ENCODE measurements at places on chromosomes 6 and 20.

GRCh38 chr6:7236306-7237209 is 76.4 kb downstream of the SSR1 start:
- DNase-seq, result no peak

- DNase-seq, result no peak
Measured at GRCh38 chr6:5930143-5930770, 76.5 kb downstream of the NRN1 start.

- DNase-seq, result no peak
Measured at GRCh38 chr6:168098431-168098861, 19.4 kb upstream of the FRMD1 start.

- DNase-seq, result no peak
Measured at GRCh38 chr6:42100029-42100901, 42.2 kb downstream of the C6orf132 start.

- DNase-seq, result no peak
Measured at GRCh38 chr6:13009031-13009430, 292.5 kb downstream of the PHACTR1 start.

DNA sequence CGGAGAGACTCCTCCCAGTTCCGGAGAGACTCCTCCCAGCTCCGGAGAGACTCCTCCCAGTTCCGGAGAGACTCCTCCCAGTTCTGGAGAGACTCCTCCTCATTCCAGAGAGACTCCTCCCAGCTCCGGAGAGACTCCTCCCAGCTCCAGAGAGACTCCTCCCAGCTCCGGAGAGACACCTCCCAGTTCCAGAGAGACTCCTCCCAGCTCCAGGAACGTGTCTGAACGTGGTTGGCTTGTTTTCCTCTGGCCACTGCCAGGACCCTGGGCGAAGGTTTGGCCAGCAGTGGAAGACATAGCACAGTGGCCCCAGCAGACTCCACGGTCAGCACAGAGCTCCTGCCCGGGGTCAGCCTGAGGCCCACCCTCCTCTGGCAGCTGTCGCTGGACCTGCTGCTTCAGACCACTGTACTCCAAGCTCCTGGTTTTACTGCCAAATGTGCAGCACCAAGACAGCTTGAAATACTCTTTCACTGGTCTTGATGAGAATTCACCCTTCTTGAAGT is 122.3 kb upstream of the AFDN start:
- DNase-seq, result no peak

DNA sequence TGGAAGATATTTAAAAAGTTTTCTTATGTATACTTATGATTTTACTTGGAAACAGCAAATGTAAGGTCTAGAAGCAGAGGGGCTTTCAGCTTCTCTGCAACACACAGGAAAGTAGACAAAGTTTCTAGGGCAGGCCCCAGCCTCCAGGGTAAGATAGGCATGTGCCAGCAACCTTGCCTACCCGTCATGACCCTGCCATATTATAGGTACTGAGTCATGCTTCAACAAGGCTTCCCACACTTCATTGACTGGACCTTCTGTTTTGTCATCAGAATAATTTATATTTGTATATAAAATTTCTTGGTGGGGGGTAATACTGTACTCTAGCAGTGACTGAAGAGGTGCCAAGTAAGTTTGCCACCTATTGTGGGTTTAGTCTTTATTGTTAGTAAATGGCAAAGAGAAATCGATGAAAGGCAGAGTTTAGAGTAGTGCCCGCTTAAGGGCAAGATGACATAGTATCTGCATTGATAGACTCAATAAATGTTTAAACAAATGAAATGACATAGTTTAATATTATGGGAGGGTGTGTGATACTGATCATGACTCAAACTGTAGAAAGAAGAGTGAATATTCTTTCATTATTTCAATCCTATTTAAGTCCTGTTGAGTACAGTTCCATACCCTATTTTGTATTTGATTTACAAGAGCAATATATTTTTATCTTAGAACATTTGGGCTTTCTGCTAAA is 95.6 kb downstream of the JARID2 start:
- DNase-seq, result no peak

- DNase-seq, result no peak
Measured at GRCh38 chr6:130958468-130958867, 104.6 kb downstream of the EPB41L2 start.

- DNase-seq, result no peak
Measured at GRCh38 chr6:158832026-158832425, 12.9 kb upstream of the EZR start.

- no peak for DNase-seq
Measured at GRCh38 chr6:15623276-15624116, 39.3 kb downstream of the DTNBP1 start.

DNA sequence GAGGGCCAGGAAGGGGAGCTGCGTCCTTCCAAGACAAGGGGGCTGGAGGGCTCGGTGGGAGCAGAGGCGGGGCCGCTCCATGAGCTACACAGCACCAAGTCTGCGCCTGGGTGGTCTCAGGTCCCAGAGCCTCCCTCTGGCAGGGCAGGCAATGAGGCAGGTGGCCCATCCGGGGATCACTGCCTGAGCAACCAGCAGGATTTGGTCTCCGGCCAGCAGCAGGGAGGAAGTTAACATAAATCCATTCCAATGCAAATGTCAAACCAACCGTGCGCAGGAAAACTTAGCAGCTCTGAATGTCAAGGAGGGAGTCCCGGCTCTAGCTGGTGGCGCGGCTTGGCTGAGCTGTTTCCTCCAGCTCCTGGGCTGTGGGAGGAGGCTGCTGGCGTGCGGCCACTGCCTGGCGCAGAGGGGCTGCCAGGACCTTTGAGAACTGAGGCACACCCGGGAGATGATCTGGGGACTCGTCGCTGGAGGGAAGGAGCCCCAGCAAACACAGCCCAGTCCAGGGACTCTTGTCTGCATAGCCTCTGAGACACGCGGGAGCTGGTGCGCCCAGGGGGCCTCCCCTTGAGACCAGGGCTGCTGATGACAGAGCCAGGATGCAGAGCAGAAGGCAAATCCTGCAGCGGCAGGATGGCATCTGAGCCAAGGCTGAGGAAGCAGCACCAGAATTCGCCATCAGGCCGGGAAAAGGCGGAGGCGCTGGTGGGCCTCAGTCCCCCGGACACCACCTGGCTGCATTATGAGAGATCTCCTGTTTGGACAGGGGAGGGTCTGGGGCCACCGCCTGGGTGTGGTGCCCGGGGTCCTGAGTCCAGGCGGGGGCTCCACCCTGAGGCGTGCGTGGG is 33.1 kb upstream of the CHRNA4 start:
- DNase-seq, result no peak

GRCh38 chr6:36160147-36160760 is 29.9 kb downstream of the MAPK13 start:
- no peak for DNase-seq

DNA sequence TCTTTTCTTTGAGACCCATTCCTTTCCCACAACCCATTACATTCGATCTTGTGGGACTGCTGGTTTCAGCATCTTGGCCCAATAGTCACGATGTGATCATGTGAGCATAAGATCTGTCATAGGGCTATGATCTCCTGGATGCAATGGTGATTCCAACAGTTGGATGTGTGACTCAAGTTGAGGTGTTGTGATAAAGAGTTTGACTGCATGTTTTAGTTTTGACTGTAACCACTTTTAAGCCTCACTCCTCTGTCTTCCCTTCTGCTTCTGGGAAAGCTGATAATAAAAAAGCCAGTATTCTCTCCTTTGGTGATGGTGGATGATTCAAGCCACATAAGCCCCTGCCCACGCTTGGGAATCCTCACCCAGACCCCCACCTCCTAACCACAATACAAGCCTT is 117.0 kb upstream of the ASCC3 start:
- DNase-seq, result no peak

DNA sequence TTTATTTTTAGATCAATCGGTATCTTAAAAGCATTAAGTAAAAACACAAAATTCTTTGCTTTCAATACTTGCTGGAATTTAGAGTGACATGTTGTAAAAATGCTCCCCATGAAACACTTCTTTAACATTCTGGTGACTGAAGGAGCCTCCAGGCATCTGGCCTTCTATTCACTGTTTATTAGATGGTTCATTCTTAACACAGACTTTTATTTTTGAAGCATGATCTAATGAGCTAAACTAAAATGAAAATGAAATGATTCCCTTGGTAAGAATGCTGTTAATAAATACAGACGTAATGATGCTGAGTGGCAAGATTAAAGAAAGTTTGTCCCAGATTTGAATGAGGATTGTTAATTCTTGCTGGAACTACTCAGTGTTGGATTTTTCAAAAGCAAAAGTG is 698.4 kb downstream of the TENT5A start:
- no peak for DNase-seq

GRCh38 chr6:166567813-166568212 is 18.7 kb downstream of the RAMACL start:
- no peak for DNase-seq

- DNase-seq, result no peak
Measured at GRCh38 chr20:22795871-22796270, 211.5 kb upstream of the FOXA2 start.

DNA sequence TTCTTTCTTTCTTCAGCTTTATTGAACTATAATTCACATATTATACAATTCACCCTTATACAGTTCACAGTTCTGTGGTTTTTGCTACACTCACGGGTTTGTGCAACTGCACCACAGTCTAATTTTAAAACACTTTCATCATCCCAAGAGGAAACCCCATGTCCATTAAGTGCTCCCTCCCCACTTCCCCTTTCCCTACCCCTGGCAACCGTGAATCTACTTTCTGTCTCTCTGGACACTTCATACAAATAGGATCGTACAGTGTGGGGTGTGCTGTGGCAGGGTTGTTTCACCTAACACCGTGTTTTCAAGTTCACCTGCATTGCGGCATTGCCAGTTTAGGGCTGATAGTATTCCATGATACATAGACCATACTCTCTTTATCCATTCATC is 118.8 kb downstream of the PHACTR3 start:
- no peak for DNase-seq

DNA sequence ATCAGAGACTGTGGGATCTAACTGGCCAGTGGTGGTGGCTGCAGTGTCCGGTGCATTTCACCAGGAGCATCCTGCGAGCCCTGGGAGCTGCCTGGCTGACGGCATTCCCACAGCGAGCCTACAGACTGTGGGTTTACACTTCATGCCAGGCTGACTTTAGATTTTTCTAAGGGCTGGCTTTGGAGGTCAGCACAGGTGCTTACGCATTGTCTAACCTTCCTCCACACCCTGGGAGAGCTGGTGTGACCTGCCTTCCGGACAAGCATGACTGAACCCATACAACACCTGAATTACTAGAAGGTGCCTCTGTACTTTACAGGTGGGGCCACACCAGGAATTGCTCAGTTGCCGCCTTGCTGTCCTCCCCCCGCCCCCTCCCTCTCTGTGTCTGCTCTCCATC is 96.2 kb downstream of the RREB1 start:
- DNase-seq, result no peak

GRCh38 chr6:139508576-139508975 is 134.1 kb upstream of the CITED2 start:
- no peak for DNase-seq

DNA sequence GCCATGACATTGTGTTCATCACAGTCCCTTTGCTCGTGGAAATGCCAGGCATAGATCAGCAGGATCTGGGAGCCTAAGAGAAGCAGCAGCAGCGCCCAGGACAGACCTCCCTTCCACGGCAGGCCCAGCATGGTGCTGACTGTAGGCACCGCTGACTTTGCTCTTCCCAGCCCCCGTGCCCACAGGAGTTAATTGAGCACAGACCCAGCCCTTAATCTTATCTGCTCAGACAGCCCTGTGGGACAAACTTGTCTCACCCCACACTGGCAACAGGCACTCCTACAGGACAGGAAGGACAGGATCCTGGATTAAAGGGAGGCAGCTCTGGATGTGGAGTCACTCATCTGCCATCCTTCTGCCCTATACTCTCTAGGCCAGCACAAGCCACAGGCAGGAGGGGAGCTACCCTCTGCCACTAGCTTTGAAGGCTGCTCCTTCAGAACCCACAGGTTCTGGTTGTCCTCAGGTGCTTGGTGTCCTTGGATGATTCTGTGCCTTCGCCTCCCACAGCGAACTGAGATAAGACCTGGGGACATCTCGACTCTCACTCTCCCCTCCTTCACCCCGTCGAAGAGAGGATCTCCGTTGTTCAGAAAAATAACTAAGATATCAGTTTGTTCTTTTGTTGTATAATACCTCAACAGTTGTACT is at the start of gene CST9L:
Gene CST9L, minus strand, starts transcription at position 165 of the 651 bp plus-strand sequence. Its CDS starts 34 bp downstream, at position 131.
- DNase-seq, result no peak

- DNase-seq, result no peak
Measured at GRCh38 chr6:137829641-137830083, 37.4 kb upstream of the TNFAIP3 start.

DNA sequence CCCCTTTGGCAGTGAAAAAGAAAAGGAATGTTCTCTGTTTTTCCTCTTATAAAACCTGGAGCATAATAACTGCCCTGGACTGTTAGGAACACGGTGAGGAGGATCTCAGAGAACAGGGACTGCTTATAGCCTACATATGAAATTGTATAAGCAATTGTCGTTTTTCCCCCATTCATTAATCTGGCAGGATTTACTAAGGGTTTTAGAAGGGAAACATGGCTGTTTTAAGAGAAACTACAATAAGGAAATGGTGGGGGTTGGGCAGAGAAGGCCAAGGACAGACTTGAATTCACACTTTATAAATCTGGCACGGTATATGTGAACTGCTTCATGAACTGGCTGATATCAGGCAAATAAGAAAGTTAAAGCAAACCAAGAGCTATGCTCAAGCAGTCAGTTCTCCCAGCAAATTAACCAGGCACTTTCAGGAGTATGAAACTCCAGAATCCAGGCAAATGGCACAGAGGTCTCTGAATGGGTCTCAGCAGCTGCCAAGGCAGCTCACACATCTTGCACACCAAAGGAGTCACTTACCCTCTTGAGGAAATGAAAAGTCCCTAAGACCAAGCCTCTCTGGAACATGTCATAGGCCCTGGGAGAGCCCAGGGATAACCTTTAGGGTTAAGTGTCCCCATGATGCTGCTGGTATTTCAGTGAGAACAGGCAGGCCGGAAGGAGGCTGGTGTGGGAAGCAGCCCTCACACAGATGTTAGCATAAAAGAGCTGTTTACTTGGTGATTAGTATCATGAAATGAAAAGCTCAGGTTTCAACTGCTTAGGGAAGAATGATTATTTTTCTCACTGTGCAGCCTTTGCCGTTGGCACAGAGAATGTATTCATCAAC is 260.5 kb upstream of the MARCKS start:
- DNase-seq, result no peak

- DNase-seq, result no peak
Measured at GRCh38 chr6:128822271-128822670, 60.7 kb upstream of the LAMA2 start.

GRCh38 chr6:100415768-100416167 is 49.0 kb downstream of the SIM1 start:
- DNase-seq, result no peak

DNA sequence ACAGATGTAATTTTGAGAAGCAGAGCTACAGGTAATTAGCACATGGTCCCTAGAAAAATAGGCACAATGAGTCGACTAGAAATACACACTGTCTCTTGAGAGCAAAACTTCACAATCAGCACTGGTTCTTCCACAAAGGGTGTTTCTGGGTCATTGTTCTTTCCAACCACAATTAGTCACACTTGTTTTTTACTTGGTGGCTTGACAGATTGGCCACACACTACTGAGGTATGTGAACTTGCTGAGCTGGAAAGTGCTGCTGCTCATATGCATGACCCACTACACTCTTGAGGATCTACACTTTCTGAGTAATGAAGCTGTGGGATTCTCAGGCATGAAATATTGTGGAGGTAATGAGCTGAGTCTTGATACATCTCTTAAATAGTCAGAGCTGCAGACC is 347.7 kb downstream of the BCKDHB start:
- no peak for DNase-seq

- DNase-seq, result no peak
Measured at GRCh38 chr6:123997223-123997622, 193.6 kb downstream of the NKAIN2 start.

GRCh38 chr6:140604786-140605185 is 1230.3 kb upstream of the CITED2 start:
- no peak for DNase-seq

All from anterior cingulate cortex (tissue), 58 donors.